Activated CD4-positive, alpha-beta T cell treated with anti-CD3 and anti-CD28 coated beads, Interleukin-2, amount 10 ng/mL, durations not matched to agents 7 days and 5 days (primary cell): ENCODE measurements at places on chromosomes 4 and X. TPM values are rescaled to one million over a fixed set of nuclear protein-coding genes. Genes with fewer than 3 reads are reported as not detected.

DNA sequence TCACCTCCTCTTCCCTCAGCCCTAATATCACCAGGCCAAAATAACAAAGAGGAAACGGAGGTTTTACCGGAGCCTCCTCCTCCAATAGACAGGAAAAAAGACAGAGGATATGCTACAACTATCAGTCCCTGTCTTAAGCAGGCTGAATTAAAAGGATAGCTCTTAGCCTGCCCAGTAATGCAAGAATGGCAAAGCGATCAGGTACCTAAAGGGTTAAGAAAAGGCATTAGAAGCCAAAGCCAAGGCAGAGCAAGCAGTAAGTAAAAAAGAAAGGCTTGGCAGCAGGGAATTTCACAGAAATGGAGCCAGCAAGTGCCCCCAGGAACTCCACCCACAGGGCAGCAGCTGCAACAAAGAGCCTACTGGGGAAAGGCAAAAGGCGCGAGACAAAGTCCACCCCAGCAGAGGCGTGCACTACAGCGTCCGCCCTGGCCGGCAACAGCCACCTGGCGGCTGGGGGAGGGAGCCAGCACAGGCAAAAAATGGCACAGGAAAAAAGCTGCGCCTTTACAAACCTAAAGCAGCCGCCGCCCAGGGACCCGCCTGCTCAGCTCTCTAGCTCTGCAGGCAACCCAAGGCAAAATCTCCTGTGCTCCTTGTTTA, 220.6 kb upstream of the ZC4H2 start:
- H3K27me3 ChIP-seq = no peaks in the 10 kb centered on the region
- H3K27ac ChIP-seq = no peak overlapping the region
- no peaks in the 10 kb centered on the region for H3K4me1 ChIP-seq
- no peak overlapping the region for H3K4me3 ChIP-seq

- H3K27ac ChIP-seq = no peak overlapping the region
- no peaks in the 10 kb centered on the region for H3K27me3 ChIP-seq
- no peak for DNase-seq
- peaks cover 17% of the 10 kb centered on the region for H3K36me3 ChIP-seq
Observed at GRCh38 chr4:48375651-48376304, 34.4 kb downstream of the SLAIN2 start.

GRCh38 chr4:143711543-143712154, 11.2 kb upstream of the FREM3 start:
- no peaks in the 10 kb centered on the region for H3K36me3 ChIP-seq
- DNase-seq = no peak
- H3K4me1 ChIP-seq = no peaks in the 10 kb centered on the region
- H3K27me3 ChIP-seq = no peaks in the 10 kb centered on the region
- no peak overlapping the region for H3K27ac ChIP-seq

- peak overlapping the region; percentile 74 for H3K27ac ChIP-seq
- no peaks in the 10 kb centered on the region for H3K27me3 ChIP-seq
- H3K4me1 ChIP-seq = peaks cover 30% of the 10 kb centered on the region
- peak; percentile 72 for DNase-seq
- H3K4me3 ChIP-seq = peak overlapping the region; percentile 49
- H3K36me3 ChIP-seq = no peaks in the 10 kb centered on the region
Observed at GRCh38 chrX:24371391-24371972, 11.0 kb downstream of the SUPT20HL1 start.

DNA sequence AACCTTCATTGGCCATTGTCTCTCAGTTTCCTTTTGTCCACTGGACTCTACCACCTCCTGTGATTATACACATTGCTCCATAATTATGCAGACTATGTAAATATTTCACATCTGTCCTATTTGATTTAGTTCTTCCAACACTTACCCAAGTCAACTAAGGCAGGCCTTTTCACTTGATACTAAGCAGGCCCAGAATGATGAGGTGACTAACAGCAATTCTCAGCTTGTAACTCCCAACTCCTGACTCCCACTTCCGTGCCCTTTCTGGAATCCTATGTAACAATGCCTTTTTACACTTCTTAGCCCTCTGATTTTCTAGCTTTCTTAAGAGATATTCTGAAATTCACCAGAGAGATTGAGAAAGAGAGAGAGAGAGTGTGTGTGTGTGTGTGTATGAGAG, 6.6 kb downstream of the PAK3 start:
- no peaks in the 10 kb centered on the region for H3K36me3 ChIP-seq
- H3K4me3 ChIP-seq = no peak overlapping the region
- peaks cover 10% of the 10 kb centered on the region for H3K4me1 ChIP-seq
- no peak for DNase-seq
- no peaks in the 10 kb centered on the region for H3K27me3 ChIP-seq
- H3K27ac ChIP-seq = no peak overlapping the region

- no peaks in the 10 kb centered on the region for H3K27me3 ChIP-seq
- no peak overlapping the region for H3K27ac ChIP-seq
- no peak for DNase-seq
- H3K36me3 ChIP-seq = no peaks in the 10 kb centered on the region
- H3K4me3 ChIP-seq = no peak overlapping the region
- no peaks in the 10 kb centered on the region for H3K4me1 ChIP-seq
Observed at GRCh38 chrX:39840133-39840532, 257.6 kb downstream of the BCOR start.

DNA sequence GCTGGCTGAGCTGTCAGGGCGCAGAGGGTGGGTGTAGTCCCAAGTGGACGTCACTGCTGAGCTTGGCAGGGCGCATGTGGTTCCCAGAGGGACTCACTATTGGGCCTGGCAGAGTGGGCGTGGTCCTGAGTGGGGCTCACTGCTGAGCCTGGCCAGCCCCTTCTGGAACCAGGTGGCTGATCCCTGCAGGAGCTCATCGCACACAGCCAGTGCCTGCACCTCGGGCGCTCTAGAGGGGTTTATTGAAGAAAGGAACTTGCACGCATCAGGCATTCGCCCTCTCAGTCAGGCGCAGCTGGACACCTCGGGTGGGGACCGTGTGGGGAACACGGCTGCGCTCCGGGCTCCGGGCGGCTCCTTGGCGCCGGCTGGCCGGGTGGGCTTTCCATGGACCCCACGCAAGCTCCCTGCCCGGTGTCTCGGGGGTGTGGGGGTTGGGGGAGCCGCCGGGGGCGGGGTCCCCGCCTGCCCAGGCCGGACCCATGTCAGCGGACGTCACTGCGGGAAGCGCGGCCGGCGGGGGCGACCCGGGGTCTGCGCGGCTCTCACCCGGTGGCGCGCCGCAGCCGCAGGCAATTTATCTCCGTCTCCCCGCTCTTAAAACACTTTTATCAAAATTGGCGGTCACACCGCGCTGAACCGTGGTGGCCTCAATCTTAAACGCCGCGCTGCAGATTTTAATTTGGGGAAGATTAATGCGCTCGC, 65.4 kb upstream of the NKX1-1 start:
- no peaks in the 10 kb centered on the region for H3K4me1 ChIP-seq
- no peaks in the 10 kb centered on the region for H3K36me3 ChIP-seq
- peaks cover 3% of the 10 kb centered on the region for H3K27me3 ChIP-seq
- H3K4me3 ChIP-seq = no peak overlapping the region

DNA sequence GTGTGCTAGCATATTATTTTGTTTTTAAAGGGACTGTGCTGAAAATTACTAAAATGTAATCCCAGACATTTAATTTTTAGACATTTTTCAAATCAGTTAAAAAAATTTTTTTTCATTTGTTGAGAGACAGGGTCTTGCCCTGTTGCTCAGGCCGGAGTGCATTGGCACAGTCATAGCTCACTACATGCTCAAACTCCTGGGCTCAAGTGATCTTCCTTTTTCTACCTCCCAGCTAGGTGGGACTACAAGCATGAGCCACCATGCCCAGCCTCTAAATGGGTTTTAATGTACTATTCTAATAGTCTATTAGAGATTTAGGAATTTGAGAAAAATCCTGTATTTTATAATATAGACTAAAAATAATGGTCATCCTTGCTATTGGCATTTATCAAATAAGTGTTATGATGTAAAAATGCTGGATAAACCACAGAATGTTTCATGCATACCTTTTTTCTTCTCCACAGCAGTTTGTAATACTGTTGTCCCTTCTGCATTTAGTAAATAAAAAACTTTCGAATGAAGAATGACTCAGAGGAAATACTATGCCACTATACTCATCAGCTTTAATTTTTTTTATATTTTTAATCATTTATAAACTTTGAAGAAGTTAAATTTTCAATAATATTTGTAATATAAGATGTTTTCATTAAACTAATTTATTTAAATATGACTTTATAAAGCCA, 29.9 kb downstream of the CPEB2 start:
- H3K36me3 ChIP-seq = peaks cover 41% of the 10 kb centered on the region
- H3K4me1 ChIP-seq = peaks cover 16% of the 10 kb centered on the region
- DNase-seq = no peak
- H3K27ac ChIP-seq = no peak overlapping the region
- no peak overlapping the region for H3K4me3 ChIP-seq

The TRIM60 gene
- not detected for total RNA-seq

The GAGE12E gene
- total RNA-seq = not detected

The IL21 gene
- 1.0 TPM for total RNA-seq

The NDUFA1 gene
- 104 TPM for total RNA-seq

The ITM2A gene
- total RNA-seq = 185 TPM

The MAD2L1 gene
- total RNA-seq = 60.5 TPM

The IL13RA1 gene
- total RNA-seq = 0.04 TPM

The SMR3B gene
- total RNA-seq = not detected

The NEXMIF gene
- total RNA-seq = 0.52 TPM
